ENCODE measurements at places on chromosomes 16 and 17.

GRCh38 chr17:76869496-76870376 is 1.5 kb downstream of the MGAT5B start:
- DNase-seq = no peak

DNA sequence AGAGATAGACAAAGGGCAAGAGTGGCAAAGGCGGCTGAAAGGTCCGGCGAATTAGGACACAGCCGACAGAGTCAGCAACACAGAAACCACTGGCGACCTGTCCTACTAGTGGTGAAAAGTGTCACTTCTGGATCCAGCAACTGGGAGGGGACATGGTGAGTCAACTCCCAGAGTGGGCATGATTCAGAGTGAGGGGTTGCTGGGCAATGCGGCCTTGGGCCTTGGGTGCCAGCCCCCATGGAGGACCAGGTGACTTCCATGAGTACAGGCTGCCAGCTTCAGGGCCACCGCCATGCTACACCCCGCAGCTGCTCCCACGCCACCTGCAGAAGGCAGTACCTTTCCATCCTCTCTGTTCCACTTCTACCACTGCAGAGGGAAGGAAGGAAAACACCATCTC is 110.6 kb downstream of the ZFHX3 start:
- DNase-seq = no peak

- no peak for DNase-seq
Measured at GRCh38 chr16:48381201-48381600, 4.0 kb downstream of the SIAH1 start.

DNA sequence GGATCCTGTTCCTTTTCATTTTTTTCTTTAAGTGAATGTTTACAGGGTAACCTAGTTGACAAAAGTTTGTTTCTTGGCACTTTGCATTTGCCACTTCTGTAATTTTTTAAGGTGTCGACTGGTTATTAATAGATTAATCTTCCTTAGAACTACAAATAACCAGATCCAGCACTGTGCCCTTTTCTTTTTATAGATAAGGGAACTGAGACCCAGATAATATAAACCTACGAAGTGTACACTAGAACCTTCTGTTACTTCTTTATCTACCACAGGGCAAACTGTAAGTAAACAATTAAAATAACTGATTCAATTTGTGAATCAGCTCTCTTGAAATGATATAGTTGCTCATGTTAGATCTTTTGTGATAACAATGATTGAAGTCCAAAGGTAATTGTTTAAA is 55.4 kb downstream of the NLK start:
- DNase-seq = no peak

DNA sequence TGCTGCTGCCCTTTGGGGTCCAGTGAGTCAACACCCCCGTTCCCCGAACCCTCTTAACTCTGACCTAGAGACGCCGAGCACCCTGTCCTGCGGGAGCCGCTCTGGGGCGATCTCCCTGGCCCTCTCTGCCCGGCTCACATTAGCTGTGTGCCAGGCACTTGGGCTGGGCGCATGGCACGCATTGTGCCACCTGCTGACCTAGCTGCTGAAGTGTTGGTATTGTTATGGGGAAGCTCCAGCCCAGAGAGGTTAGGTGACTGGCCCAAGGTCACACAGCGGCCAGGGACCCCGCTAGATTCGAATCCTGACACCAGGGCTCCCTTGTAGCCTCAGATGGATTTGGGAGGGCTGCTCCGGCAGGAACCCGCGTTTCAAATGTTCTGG is 1.1 kb downstream of the HSD17B1 start:
- DNase-seq = no peak

- DNase-seq = no peak
Measured at GRCh38 chr17:57451191-57451590, 194.9 kb downstream of the MSI2 start.

GRCh38 chr17:353213-353837 is 718 bp upstream of the RPH3AL start:
- DNase-seq = no peak

- DNase-seq = no peak
Measured at GRCh38 chr17:6752068-6752909, 3.6 kb upstream of the XAF1 start.

DNA sequence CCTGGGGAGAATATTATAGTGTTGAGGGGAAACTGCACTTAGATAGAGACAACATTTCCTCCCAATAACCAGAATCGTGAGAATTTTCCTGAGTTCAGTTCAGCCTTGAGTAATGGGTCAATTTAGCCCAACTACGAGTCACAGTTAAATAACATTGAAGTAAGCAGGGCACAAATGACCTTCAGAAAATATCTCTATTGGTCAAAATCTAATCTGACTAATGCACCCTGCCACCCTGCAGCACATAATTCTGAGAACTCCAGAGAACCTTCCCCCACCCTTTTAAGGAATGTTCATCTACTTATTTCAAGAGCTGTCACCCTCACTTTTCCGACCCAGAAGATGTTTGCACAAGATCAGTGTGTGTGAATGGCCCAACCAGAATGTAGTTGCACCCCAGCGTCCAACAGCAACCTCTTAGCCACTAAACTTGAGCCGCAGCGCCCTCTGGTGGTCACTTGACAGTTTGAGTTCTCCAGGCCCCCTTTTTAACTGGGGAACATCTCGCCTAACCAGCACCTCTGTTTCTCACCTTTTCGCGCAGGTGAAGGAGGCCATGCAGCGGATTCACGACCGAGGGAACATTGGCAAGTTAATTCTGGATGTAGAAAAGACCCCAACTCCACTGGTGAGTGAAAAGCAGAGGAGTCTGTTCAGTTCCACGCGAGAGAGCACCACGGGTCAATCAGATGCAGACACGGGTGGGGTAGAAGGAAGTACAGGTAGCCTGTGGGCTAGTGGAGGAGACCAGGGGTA is 50.9 kb upstream of the CLEC3A start:
- DNase-seq = peak; percentile 59
